Brain microvascular endothelial cell (primary cell): ENCODE measurements at places on chromosomes 12 and 14.
A peak's percentile ranks its signal among the peaks of the same experiment; 100 is the strongest.

DNA sequence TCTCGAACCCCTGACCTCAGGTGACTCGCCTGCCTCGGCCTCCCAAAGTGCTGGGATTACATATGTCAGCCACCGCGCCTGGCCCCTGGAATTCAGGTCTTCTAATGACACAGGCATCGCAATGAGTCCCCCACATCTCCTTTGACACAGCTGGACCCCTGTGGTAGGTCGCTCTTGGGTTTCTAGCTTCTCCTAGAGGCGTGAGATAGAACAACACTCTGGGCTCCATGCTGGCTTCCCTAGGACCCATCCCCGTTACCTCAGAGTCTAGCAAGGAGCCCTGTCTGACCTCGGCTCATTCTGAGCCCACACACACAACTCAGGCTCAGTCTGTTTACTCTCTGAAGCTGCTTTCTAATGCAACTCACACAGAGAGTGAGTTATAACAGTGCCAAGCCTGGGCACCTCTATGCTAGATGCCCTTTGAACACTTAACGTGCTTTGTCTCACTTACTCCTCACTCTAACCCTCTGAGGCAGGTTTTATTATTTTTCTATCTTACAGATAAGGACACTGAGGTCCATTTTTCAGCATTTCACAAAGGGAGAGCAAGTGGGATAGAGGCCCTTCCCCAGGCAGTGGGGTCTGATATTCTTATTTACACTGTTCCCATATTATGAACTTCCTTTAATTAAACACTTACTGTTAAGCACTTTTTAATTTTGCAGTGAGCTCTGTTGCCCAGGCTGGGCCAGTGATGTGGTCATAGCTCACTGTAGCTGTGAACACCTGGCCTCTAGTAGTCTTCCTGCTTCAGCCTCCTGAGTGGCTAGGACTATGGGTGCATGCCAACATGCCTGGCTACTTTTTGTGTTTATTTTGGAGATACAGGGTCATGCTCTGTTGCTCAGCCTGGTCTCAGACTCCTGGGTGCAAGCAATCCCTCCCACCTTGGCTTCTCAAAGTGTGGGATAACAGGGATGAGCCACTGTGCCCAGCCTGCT lies 40.6 kb upstream of the RBM19 start:
- no peak for DNase-seq

DNA sequence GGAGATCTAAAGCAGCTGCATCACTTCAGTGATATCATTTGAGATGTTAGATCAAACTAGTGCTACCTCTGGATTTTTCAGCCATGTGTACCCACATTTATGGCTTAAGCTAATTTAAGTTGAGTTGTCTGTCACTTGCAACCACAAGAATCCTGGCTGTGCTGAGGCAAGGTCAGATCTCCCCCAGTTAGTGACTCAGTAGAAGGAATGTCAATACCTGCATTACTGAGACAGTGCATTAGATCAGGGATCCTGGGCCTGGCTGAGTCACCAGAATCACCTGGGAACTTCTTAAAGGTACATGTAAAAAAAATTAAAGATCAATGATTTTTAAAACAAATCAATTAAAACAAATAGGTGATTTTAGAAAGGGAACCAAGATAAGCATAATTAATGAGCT lies 84.6 kb upstream of the GRIN2B start:
- no peak for DNase-seq

DNA sequence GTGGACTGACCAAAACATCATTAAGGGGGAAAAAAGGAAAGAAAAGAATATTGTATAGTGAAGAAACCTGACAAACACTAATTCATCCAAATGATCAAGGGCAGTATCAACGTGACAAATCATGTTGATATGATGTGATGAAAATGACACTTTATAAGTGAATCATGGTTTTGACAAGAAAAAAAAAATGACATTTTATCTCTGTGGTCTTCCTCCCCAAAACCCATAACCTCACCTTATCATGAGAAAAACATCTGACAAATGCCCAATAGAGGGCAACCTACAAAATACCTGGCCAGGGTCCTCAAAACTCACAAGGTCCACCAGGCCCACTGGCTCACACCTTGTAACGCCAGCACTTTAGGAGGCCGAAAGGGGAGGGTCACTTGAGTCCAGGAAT lies 13.8 kb downstream of the TMED10 start:
- no peak for DNase-seq

- DNase-seq = no peak
Measured at GRCh38 chr14:74508292-74508731, 14.7 kb downstream of the ISCA2 start.

- no peak for DNase-seq
Measured at GRCh38 chr14:28163233-28163632, 603.4 kb upstream of the FOXG1 start.

DNA sequence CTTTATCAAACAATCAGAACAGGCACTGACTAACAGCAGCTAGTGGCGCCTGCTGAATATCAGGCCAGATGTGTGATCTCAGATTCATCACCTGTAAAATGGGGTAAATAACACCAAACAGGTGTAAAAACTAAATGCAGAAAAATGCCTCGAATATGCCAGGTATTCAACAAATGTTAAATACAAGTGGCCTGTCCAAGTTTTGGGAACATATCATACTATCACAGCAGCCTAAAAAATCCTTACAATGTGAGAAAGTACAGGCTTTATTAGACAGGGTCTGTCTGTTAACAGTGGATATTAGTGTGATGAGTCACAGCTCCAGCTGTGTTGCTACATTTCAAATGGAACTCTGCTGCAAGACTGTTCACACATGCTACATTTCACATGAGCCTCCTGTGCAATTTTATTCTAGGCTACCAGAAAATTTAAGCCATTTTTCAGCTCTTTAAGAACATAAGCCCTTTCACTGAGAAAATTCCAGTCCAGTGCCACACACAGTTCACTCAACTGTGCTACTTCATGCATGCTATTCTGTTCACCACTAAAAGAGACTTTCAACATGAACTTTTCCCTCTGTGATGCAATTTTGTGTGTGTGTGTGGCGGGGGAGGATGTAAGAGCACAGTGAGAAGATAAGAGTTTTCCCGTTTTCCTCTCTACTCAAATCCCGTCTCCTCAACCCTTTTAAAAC lies 56.7 kb downstream of the MSRB3 start:
- peak; percentile 89 for DNase-seq

DNA sequence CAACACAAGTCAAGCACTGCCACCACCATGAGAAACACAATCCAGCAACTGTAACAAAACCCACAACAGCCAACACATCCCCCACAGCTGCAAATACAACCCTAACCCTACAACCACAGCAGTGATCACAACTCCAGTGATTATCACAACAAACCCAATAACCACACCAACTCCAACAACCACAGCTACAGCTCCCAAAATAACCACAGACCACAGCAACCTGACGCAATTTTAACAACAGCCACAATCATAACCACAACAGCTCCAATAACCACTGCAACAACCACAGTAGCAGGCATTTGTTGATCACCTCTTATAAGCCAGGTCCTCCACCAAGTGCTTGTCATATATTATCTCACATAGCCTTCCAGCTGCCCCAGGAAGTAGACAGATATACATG lies 42.2 kb upstream of the FAM181A start:
- DNase-seq = no peak

DNA sequence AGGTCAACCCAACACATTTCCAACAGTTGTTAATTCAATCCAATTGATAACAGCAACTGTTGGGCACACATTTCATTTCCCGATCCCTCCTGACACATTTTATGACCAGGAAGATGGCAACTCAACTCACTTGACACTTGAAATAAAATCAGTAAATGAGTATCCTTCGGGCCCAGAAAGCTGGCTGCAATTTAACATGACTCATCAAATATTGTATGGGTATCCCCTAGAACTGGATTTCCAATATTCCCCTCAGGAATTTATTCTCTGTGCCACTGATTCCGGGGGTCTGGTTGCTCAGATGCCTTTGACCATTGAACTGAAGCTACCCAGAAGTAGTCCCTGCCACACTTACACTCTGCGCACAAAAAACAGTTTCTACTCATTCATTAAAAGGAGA lies 42.1 kb downstream of the INTS13 start:
- DNase-seq = no peak

DNA sequence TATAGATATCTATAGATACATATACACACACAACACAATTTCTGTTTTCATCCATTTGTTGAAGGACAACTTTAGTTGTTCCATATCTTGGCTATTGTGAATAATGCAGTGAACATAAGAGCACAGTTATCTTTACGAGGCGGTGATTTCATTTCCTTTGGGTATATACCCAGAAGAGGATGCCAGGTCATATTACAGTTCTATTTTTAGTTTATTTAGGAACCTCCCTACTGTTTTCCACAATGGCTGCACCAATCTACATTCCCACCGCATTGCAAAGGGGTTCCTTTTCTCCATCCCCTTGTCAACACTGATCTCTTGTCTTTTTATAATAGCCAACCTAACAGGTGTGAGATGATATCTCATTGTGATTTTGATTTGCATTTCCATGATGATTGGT lies 143.4 kb upstream of the ARHGAP5 start:
- no peak for DNase-seq

DNA sequence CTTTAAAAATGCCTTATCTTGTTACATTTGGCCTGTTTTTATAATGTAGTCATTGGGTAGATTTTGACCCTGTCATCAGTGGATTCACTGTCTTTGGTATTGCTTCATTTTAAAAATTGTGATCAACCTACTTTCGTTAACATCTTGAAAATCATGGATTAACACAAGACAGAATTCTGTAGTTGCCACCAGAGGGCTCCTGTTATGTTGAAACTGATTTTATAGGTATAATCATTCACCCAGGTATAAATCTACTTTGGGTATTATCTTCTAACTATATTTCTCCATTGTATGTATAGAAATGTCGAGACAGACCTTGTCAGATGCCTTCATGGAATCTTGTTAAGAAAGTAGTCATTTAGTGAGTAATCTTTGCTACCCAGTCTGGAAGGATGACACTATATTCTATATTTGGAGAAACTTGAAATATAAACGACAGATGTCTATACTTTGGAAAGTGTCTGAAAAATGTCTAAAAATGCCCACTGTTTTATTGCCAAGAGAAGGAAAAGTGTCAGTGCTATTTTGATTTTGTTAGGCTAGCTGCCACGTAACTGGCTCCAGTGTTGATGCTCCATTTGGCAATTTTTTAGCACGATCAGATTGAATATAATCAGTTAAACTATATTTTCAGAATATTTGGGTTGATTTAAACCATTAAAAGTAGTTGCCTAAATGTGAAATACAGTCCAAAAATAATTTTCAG lies 129.4 kb downstream of the PELI2 start:
- DNase-seq = no peak

GRCh38 chr14:104700225-104700651 lies 10.8 kb downstream of the INF2 start:
- no peak for DNase-seq

DNA sequence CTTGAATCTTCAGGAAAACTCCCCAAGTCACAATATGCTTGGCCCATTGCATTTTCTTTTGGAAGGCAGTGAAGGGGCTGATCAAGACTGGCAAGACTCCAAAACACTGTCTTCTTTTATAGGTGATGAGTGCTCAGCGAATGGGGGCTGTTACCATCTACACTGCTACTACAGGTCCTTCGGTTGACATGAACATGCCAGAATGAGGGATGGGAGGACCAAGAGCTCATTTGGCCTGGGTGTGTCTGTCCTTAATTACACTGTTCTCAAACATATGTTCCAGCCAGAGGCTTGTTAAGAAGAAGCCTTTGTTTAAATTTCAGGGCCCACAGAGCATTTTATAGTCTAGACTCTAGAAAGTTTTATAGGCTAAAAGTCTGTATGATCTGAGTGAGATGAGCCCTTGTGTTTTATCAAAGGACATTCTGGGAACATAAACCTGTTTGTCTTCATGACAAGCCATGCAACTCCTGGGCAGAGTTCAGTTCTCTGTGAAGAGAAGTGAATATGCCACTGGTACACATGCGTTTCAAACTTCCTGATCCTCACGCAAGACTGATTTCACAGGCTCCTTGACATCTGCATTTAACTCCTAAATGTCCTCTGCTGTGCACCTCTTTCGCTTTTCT lies 4.7 kb upstream of the FAM234B start:
- DNase-seq = no peak

DNA sequence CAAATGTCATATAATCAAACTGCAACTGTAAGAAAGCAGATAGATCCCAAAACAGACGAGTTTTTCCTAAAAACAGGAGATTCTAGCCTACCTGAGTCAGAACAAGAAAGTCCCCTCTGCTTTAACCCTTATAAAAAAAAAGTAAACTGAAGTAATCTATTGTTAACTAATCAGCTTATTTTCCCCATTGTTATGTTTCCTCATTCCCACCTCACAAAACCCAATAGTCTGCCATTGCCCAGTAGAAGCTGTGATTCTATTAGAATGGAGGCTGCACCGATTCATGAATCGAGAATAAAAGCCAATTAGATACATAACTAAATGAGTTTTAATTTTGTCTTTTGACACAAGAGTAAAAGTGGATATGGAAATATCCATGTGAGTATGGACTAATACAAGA lies 115.4 kb downstream of the MED13L start:
- DNase-seq = no peak

GRCh38 chr14:37221073-37221472 lies 23.3 kb downstream of the MIPOL1 start:
- DNase-seq = no peak

DNA sequence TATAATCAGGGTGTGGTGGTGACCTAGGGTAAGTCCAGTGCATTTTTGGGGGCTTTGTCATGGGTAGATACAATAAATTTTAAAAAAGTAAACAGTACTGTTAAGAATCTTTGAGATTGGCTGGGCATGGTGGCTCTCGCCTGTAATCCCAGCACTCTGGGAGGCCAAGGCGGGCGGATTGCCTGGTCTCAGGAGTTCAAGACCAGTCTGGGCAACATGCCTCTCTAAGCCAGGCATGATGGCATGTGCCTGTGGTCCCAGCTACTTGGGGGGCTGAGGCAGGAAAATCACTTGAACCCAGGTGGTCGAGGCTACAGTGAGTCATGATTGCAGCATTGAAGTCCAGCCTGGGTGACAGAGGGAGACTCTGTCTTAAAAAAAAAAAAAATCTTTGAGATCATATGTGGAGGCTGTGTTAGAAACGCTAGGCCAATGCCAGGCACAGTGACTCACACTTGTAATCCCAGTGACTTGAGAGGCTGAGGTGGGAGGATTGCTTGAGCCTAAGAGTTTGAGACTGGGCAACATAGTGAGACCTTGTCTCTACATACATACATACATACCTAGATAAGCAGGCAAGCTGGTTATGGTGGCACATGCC lies 67.7 kb downstream of the PRKCH start:
- peak; percentile 26 for DNase-seq

DNA sequence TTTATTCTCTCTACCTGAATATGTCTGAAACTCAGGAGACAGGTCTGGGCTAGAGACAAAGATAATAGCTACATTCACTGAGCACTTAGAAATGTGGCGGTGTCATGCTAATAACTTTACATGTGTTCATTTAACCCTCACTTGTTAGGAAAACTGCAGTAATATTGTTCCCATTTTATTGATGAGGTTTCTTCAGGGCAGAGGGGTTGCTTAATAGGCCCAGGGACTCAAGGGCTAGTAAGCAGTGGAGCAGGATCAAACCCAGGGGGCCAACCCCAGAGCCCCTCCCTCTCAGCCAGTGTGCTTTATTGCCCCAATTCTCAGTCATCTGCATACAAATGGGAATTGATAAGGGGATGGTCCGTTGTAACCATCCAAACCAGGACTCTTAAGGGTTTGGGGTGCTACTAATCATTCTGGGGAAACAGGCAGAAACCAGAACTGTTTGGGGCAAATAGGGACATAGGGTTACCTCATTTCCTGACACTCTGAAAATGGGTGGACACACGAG lies 142.8 kb upstream of the AMIGO2 start:
- no peak for DNase-seq

- no peak for DNase-seq
Measured at GRCh38 chr12:118103601-118104382, at the start of gene VSIG10. VSIG10 (minus strand) TSS chr12:118104011; CDS start chr12:118103671, 340 bp downstream.
